ENCODE measurements at places on chromosomes 6 and 20.

GRCh38 chr20:23060629-23061028, 11.2 kb upstream of the THBD start:
- no peak for DNase-seq

DNA sequence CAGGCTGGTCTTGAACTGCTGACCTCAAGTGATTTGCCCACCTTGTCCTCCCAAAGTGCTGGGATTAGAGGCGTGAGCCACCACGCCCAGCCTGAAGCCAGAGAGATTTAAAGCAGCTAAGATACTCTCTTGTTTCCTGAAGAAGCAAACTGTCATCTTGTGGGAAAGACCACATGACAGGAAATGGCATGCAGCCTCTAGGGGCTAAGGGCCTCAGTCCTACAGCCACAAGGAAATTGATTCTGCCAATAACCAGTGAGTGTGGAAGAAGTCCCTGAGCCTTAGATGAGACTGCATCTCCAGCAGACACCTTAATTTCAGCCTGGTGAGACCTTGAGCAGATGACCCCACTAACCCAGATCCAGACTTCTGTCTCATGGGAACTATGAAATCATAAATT, 40.9 kb downstream of the KIZ start:
- DNase-seq: no peak

DNA sequence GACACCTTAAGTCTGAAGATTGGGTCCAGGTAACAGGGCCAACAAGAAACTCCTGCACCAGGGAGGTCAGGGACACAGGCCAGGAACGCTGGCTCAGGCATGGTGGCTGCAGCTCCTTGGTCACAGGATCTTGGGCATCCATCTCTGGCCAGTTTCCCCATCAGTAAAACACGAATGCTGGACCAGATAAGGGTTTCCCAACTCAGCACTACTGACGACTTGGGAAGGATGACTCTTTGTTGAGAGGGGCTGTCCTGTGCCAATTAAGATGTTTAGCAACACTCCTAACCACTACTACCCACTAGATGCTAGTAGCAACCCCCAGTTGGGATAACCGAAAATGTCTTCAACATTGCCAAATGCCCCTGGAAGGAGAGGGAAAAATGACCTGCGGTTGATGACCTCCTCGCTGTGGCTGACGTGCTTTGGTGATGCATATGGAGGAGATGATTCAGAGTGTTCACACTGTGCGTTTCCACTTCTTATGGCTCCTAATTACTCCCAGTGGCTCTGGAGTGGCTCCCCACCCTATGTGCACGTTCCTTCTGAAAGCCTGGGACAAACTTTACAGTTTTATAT, 261.9 kb downstream of the CDH26 start:
- DNase-seq: no peak

DNA sequence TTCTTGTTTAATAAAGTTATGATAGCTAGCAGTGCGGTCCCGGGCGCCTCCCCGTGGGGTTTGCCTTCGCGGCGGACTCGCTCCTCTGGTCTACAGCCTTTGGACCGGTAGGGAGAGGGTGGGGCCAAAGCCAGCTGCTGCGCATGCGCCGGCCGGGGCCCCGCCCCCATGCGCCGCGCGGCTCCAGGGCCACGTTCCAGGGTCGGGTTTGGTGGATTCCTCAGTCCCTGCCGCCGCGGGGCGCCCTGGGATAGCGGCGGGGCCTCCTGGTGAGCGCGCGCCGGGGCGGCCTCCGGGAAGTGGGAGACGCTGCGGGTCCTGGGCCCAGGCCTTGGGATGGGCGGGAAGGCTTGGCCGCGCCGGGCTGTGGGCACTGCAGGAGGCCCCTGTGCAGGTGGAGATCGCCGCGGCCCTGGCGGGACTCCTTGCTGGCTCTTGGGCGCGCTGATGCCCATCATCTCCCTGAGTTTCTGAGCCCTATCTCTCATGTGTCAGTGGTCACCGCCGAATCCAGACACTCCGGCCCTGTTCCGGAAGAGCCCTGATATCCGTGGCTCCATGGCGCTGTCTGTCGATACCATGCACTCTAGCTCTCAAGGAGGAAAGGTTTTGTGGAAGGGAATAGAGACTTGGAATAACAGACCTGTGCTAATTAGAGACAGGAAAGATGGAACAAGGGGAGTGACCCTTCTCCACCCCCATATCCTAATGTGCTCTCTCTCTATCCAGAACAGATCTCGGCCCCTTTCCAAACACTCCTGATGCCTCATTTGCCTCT, at the start of gene VARS2:
VARS2 (plus strand) TSS at position 163 of the 778 bp plus-strand sequence; CDS start at position 762, 599 bp downstream.
- DNase-seq: peak; percentile 75

DNA sequence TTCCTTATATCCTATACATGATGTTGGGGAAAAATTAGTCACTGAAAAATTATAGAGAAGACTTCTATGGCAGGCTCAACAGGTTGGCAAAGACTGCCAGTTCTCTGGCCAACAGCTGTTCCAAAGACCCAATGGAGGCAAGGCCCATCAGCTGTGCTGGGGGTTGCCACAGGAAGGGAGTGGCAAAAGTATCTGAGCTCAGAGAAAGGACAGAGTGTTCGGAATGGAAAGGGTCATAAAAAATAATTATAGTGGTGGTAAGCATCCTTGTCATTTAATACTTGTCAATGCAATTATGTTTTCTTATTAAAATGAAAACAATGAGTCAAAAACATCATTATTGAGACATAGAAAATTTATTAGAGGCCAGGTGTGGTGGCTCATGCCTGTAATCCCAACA, 36.1 kb downstream of the FASTKD5 start:
- no peak for DNase-seq

DNA sequence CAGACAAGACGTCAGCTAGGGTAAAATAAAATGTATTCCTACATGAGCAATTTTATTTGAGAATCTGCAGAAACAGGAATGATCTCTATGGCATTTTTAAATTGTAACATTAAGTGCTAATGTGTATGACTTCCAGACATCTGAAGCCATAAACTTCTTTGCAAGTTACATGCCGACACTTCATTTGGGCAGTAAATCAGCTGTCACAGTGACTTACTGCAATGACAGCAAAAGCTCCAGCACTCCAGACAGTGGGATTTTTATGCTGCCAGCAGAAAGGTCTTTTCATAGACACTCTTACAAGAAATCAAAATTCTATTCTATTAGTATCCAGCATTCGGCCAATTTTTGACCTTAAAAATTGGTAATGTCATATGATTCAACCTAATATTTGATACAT, 156.3 kb upstream of the SNX9 start:
- DNase-seq: no peak

DNA sequence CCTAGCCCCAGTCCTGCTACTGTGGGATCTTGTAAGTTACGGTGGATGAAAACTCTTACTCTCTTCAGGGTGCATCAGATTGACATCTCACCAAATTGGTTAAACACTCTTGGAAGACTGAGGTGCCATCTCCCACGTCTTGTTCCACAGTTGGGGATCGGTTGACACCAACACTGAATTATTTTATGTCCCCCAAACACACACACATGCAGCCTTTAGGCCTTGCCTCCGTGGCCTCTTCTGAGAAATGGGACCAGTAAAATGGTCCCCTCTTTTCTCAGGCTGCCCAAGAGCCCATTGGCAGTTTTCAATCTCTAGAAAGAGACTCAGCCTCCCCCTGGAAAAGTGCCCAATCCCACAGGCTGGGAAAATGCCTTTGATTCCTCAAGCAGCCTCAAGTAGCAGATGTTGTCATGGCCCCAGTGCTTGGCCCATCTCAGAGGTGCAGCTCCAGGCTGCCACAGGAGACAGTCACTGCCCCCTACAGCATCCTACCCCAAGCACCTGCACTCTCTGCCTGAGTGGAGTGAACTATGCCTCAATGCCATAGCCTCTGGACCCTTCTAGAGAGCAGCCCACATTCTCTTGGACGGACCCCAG, 163.9 kb downstream of the ANKRD60 start:
- no peak for DNase-seq

- DNase-seq: no peak
These were observed 6.9 kb downstream of the PI3 start for GRCh38 chr20:45181639-45182038.

DNA sequence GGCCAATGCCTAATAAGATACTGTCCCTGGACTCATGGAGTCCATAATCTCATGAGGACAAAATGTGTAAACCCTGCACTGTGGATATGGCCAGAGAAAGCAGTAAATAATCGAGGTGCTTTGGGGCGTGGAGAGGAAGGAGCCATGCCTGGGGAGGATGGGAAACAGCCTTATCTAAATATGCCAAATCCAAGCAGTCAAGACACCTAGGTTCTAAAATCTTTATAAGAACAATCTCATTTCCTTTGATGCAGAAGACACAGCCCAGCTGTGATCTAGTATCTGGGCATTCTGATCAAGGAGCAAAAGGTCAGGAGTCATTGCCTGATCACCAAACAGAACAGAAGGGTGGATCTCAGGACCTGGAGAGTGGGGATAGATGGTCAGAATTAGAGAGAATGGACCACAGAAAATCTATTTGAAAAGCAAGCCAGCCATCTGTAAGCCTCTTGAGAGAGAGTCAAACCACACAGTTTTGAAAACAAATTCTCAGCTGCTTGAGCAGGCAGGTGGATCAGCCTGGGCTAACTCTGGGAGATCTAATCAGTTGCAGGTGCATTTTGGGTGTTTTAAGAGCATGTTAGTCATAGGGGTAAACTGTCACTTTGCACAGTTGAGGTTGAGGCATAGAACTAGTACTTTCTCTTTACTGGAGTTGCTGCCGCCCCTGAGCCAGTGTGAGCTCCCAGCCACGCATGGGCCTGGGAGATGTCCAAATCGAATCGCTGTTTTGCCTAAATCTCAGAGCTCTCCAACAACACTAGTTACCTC, 130.8 kb upstream of the TNFAIP3 start:
- DNase-seq: no peak

DNA sequence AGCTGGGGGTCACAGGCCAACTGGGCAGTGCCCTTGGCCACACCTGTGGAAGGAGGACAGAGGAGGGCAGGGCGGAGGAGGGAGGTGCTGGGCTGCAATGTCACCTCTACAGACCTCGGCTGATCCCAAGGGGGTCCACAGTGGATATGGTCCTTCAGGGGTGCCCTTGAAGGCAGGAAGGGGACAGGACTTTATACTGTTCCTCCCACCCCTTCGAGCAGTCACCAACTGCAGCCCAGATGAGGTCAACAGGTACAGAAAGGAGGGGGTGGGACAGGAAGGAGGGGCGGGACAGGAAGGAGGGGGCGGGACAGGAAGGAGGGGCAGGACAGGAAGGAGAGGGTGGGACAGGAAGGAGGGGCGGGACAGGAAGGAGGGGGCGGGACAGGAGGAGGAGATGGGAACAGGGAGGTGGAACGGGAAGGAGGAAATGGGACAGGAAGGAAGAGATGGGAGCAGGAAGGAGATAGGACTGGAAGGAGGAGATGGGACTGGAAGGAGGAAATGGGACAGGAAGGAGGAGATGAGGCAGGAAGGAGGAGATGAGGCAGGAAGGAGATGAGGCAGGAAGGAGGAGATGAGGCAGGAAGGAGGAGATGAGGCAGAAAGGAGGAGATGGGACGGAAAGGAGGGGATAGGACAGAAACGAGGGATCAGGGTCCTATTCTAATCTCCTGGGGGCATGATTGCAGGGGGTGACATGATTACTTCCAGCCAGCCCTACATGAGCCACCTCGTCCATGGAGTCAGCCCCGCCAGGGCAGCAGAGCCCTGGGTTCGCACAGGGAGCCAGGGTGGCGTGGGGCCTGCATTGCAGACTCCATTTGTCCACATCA, 19.4 kb upstream of the MRGBP start:
- no peak for DNase-seq

DNA sequence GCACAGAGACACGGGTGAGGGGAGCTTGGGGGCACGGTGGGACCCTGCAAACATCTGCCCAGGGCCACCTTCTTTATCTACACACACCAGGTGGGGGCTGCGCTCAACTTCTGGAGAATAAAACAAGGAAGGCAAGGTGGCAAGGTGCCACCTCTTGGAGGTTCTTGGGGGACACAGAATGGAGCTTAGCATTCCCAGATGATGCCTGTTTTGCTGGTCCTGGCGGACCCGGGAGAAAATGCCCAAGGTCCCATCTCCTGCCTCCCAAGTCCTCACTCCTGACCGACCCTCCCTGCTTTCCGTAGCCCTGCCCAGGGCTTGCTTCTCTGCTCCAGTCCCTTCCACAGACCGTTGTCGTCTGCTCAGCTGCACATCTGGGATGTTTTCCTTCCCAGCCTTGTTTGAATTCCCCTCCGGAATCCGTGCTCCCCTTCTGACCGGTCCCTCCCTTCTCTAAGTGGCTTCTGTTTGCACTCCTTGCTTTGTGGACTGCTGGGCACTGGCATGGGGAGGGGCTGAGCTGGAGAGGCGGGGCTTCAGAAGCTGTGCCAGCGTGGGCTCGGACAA, 13.1 kb downstream of the ITPR3 start:
- DNase-seq: no peak

GRCh38 chr6:32785781-32786533, 22.6 kb upstream of the HLA-DQB2 start:
- DNase-seq: no peak

DNA sequence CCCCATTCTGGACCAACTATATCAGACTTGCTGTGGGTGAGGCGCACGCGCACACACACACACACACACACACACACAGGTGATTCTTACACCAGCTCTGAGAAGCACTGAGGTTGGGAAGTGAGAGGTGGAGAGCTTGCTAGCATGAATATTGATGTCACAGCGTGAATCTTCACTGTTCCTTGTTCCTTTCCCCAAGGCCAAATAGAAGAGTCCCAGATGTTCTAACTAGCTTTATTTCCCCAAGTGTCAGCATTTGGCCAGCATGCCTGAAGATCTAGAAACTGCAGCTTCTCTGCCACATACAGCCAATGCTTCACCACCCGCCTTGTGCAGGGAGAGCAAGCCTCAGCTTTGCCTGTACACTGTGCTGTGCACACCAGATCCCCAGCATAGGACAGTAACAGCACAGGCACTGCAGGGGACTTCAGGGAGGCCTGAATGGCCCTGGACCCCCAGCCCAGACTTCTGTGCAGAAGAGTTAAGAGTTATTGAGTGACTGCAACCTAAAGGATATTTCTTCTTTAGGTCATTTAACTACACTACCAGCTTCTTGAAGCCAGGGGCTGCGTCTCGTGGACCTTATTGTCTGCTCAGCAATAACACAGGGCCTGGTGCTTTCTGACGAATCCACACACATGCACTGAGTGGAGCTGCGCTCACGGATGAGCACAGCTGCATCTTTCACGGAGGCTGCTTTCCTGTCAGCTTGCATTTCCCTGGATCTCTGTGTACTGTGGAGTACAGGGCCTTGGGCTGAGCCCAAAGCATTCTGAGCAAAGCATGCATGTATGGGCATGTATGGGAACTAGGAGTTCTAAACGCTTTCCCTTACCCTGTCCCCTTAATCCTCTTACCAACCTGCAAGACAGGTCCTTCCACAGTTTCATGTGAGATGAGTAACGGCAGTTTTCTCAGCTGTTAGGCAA, 13.9 kb upstream of the CD93 start:
- DNase-seq: no peak

DNA sequence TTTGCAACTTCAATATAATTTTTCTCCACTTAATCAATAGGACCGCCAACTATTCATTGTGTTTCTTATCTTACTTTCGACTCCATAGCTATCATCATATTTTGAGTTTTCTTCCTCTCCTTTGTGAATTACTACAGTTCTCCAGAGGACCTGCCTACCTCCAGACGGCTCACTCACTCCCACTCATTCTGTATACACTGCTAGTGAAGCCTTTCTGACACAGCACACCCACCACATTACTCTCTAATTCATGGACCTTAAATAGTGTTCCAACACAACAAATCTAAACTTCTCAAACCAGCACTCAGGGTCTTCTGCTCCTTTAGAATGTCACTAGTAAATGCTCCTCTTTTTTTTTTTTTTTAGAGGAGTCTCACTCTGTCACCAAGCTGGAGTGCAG, 23.8 kb downstream of the FKBP5 start:
- DNase-seq: no peak

GRCh38 chr6:32271429-32271828, 47.6 kb upstream of the NOTCH4 start:
- DNase-seq: no peak

- no peak for DNase-seq
These were observed 308.8 kb upstream of the HS3ST5 start for GRCh38 chr6:114651611-114652010.
